ENCODE measurements at places on chromosomes 16 and 17. TPM values are rescaled to one million over a fixed set of nuclear protein-coding genes. Genes with fewer than 3 reads are reported as not detected.

Gene KRT40
- not detected for total RNA-seq

Gene RAMP2
- total RNA-seq: 4.4 TPM

Gene KRT36
- 0.16 TPM for total RNA-seq

Gene TEX19
- not detected for total RNA-seq

Gene SYCE1L
- 5.0 TPM for total RNA-seq

Gene PRAC2
- total RNA-seq: not detected

Gene TBC1D3H
- total RNA-seq: not detected

Gene EPOP
- total RNA-seq: 0.63 TPM

Gene AURKB
- 23.2 TPM for total RNA-seq

Gene KRT222
- under 0.01 TPM for total RNA-seq

Gene CAMKK1
- total RNA-seq: 2.1 TPM

Gene C1QL1
- total RNA-seq: 0.31 TPM

Gene DNASE1L2
- 0.32 TPM for total RNA-seq

Gene SSH2
- total RNA-seq: 32.2 TPM

Gene KRTAP4-3
- not detected for total RNA-seq

Gene SLFN14
- not detected for total RNA-seq

Gene GCGR
- not detected for total RNA-seq

Gene BORCS6
- 9.3 TPM for total RNA-seq

Gene OMG
- total RNA-seq: 6.0 TPM

Gene TOB1
- total RNA-seq: 6.4 TPM

Gene MYADML2
- total RNA-seq: not detected

Gene NPIPA3
- total RNA-seq: 0.16 TPM

Gene ABCC6
- total RNA-seq: not detected

Gene BEAN1
- total RNA-seq: not detected

Gene ZP2
- not detected for total RNA-seq

Gene RNU2-1
- total RNA-seq: not detected

Gene CFAP52
- not detected for total RNA-seq

Gene SPDYE4
- not detected for total RNA-seq

Gene PIRT
- total RNA-seq: not detected

Gene RTN4RL1
- total RNA-seq: not detected

Gene C16orf46
- not detected for total RNA-seq

Gene CDT1
- 8.5 TPM for total RNA-seq

Gene TXNL4B
- total RNA-seq: 9.2 TPM

Gene XAF1
- total RNA-seq: 21.0 TPM

Gene TMEM98
- 22.0 TPM for total RNA-seq

Gene TAC4
- not detected for total RNA-seq

All from bladder microvascular endothelial cell (primary cell).